Activated T-cell treated with anti-CD3 and anti-CD28 coated beads for 1 hour (primary cell): ENCODE measurements at places on chromosomes 1 and 21.

GRCh38 chr1:193111641-193112090 is 6.5 kb upstream of the GLRX2 start:
- DNase-seq = no peak

- no peak for DNase-seq
These were observed 6.8 kb downstream of the STPG1 start for GRCh38 chr1:24406788-24407187.

DNA sequence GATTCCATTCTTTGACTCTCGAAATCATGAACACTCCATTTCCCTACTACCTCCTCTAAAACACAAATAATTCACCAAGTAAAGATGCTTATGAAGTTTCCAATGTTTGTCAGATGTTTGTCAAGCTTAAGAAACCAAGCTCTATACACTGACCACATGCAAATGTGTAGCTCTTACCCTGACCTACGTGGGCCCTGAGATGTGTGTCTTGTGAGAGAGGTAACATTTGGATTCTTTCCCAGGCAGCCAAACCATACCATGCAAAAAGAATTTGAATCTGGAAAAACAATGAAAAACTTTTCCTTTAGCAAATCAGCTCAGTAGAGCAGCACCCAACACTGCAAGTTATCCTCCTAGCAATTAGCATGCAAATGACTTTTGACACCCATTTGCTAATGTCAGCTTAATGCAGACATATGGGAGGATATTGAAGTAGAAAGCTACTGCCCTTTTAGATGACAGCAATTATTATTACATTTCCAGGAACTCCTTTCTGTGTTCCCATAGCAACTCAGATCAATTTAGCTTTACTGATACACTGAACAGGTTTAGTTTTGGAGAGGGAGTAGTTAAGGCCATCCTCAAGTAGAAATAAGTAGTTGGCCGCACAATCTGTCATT is 83.2 kb upstream of the RGS4 start:
- DNase-seq = no peak

GRCh38 chr1:26684763-26685508 is 10.9 kb upstream of the ARID1A start:
- DNase-seq = no peak

DNA sequence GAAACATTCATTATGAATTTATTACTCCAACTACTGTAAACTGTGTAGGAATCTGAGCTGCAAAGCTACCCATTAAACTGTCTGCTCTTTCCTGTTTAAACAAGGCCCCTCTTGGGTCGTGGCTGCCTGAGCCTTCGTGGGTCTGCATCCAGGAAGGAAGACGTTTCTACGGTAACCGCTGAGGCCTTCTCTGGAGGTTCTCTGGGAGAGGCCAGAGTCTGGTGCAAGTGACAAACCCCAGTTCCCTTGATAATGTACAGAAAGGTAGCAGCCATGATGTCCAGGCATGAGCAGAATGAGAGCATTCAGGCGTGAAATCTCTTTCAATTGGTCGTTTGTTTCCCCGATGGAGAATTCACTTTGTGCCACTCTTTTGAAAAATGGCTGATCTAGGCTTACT is 350.2 kb downstream of the PLPP3 start:
- DNase-seq = no peak

DNA sequence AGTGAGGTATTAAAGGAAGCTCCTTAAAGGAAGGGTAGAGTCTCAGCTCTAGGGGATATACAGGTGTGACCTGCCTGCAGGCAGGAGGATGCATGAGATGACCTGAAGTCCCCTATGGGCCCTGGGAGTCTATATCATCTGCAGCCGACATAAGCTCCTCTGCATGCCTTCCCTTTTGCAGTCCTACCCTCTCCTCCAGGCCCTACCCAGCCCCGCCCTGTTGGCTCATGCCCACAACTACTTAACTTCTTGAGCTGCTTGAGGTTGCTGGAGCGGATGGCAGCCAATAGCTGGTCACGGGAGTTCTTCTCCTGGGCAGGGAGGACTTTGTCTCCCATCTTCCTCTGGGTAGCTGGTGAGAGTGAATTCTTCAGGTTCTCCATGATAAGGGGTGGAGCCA is 10.3 kb downstream of the SHISA4 start:
- DNase-seq = no peak

- no peak for DNase-seq
These were observed 26.8 kb downstream of the GADD45A start for GRCh38 chr1:67711855-67712212.

GRCh38 chr1:36088265-36088576 is 471 bp upstream of the ADPRS start:
- DNase-seq = no peak

GRCh38 chr1:201391225-201391624 is 7.9 kb downstream of the LAD1 start:
- DNase-seq = no peak

GRCh38 chr1:16978567-16979474 is 1.6 kb downstream of the MFAP2 start:
- DNase-seq = no peak

DNA sequence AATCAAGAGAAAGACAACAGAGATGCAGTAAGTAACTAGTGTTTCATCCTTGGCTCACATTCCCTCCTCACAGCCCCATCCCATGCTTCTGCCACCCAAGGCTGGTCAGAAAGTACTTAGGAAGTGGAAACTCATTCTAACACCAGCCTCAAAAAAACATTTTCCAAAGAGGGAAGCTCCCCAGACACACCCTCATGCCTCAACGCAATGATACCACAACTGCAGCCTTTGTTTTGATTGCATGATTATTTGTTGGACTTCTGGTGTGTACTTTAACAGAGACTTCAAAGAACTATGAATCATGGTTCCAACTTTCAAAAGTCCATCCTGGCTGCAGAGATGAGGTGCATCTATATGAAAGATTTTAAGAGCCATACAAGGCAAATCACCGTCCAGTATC is 45.2 kb upstream of the KCNA3 start:
- DNase-seq = no peak

DNA sequence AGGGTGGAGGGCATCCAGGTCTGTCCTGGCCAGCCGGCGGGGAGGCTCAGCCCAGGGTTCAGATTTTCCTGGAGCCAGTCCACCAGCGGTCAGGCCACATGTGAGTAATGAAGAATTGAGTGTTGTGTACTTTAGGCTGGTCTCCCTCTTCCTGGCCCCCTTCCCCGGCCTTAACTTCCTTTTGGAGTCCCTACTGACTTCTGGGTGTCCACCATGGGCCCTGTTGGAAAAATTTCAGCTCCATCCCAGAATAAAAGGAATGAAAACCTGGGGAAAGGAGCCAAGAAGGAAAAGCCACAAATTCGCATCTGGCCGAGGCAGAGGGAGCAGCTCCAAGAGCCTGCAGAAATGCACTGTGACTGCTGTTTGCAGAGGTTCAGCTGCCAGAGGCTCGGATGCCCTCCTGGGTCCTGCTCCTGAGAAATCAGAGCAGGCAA is 35.5 kb upstream of the HHAT start:
- no peak for DNase-seq

- no peak for DNase-seq
These were observed 217.2 kb upstream of the NFIA start for GRCh38 chr1:60865166-60865565.

- no peak for DNase-seq
These were observed 1660.1 kb upstream of the B3GALT2 start for GRCh38 chr1:194846488-194846887.

GRCh38 chr1:30990591-30990990 is 74.9 kb downstream of the PUM1 start:
- DNase-seq = no peak

- DNase-seq = no peak
These were observed 13.5 kb downstream of the LZIC start for GRCh38 chr1:9929431-9930385.

- no peak for DNase-seq
These were observed 33.0 kb downstream of the ADGRL2 start for GRCh38 chr1:81833722-81834121.

- no peak for DNase-seq
These were observed 1365.3 kb downstream of the NCAM2 start for GRCh38 chr21:22363504-22363903.

DNA sequence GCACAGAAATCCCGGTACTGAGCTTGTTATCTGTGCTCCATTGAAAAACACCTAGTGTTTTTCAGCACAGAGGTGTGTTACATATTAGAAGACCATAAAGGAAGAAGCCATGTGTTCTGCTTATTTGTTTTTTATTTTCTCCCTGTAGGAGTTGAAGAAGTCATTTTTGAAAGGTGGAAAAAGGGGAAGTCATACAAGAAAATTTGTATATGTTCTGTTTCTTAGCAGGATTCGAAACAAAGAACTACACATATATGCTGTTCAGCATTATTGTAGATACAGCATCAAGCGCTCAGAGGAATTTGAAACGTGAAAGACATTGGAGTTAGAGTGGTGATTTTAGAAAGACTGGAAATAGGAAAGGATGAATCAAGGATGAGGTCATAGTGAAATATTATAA is 345.3 kb upstream of the ADGRL2 start:
- DNase-seq = no peak

DNA sequence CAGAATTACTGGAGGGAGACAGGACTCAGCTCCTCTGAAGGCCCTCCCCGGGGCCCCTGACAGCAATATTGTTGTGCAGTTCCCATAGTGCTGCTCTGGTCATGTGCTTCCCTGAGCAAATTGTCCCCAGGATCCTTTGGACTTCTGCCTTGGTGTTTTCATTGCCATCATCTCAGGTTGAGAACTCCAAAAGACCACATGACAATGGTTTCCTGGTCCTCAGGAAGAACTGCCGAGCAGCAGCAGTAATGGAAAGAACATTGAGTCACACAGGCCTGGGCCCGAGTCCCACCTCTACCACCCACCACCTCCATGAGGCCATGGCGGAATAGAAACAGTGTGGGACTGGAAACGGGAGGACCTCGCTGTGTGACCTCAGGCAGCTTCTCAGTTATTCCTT is 6.3 kb upstream of the CTTNBP2NL start:
- DNase-seq = no peak

DNA sequence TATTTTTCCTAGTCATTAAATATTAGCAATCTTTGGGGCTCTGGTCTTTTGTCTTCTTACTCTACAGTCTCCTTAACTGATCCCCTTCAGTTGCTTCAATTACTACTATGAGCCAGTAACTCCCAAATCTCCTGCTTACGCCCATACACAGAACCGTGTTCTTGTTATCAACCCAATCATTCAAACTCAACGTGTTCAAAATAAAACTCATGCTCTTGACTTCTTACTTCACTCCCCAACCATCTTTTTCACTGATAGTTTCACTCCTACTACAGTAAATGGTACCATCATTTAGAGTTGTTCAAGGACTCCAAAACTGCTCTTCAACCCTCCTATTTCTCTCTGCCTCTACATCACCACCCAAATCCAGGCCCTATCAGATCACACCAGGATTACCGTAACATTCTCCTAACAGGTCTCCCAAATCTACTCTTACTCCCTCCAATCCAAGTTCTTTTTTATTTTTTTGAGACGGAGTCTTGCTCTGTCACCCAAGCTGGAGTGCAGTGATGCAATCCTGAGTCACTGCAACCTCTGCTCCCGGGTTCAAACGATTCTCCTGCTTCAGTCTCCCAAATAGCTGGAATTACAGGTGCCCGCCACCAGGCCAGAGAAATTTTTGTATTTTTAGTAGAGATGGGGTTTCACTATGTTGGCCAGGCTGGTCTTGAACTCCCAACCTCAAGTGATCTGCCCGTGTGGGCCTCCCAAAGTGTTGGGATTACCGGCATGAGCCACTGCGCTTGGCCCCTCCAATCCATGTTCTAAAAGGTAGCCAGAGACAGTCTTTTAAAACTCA is 3.0 kb downstream of the YARS1 start:
- no peak for DNase-seq

GRCh38 chr1:146035048-146035423 is 13.5 kb upstream of the HJV start:
- no peak for DNase-seq

DNA sequence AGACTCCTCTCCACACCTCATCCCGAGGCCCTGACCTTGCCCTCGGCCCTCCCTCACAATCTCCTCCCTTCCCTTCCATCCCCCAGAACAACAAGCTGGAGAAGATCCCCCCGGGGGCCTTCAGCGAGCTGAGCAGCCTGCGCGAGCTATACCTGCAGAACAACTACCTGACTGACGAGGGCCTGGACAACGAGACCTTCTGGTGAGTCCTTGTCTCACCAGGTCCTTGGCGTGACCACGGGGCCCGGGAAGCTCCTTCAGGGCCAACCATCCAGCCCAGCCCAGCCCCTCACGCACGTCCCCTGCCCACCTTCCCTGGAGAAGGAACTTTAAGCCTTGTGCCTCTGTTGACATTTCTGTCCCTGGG is 15.6 kb downstream of the PODN start:
- DNase-seq = no peak

GRCh38 chr1:78292361-78292760 is 198.4 kb upstream of the PTGFR start:
- DNase-seq = no peak

DNA sequence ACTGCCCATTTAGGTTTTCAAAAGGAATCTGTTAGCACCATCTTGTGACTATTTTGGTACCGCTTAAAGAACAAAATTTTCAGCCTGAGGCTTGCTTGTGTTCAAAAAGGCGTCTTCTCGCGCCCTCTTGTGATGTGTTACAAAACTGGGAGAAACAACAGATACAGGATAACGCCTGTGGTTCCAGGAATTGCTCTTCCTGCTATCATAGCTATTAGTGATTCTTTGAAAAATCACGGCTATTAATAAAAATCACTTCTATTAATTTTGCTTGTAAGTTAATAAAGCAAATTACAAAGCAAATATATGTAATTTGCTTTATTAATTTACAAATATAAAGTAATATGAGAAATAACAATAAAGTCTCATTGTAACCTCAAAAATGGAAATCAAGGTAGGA is 82.2 kb upstream of the ABCD3 start:
- no peak for DNase-seq
